Femur (tissue), 1 donor: ENCODE measurements at places on chromosomes 4 and X.

GRCh38 chrX:7202206-7202605 is 54.3 kb upstream of the PUDP start:
- DNase-seq, result no peak

GRCh38 chr4:160814726-160815125 is 1349.1 kb downstream of the FSTL5 start:
- DNase-seq, result no peak

DNA sequence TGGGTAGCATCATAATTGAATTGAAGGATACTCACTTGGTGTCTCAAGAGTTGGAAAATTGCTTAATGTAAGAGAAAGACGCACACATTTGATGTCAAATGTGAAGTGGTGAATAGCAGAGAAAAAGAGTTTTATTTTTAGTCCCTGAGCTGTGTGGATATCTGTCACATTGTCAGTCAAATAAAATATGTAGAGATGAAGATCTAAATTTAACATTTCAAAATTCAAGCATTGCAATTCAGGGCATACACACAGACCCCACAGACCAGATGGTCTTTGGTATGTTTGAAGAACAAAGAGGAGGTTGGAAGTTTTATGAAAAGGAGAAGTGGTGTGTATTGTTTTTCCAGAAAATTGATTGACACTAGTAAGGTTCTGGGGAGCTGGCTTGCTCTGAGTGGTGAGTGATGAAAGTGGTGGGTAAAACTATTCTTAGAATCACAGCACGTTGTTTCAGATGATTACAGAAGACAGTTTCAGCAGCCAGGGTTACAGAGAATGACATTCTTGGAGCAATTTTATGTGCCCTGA is 44.9 kb upstream of the BBS12 start:
- DNase-seq, result no peak

GRCh38 chr4:155510771-155511170 is 134.0 kb upstream of the MAP9 start:
- DNase-seq, result no peak

GRCh38 chrX:45745479-45745878 is 544.8 kb upstream of the DIPK2B start:
- no peak for DNase-seq

GRCh38 chrX:78333521-78333920 is 6.1 kb upstream of the CYSLTR1 start:
- no peak for DNase-seq

DNA sequence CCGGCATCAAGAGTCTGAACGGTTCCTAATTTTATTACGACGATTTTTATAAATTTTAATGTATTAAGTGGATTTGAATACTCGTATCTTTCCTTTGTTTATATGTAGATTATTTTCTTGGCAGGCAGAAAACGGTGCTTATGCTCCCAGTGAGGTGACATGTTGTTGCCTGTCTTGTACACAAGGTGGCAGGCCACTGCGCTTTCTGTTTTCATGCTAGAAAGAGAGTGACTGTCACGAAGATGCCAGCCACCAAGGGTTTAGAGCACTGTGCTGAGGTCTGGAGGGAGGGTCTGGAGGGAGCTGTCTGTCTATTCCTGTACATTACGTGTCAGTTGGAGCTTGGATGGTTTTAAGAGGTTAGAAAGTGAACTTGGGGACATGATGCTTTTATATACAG is 87.7 kb downstream of the SHROOM2 start:
- no peak for DNase-seq

- DNase-seq, result no peak
Measured at GRCh38 chr4:185464887-185465286, 6.6 kb downstream of the CCDC110 start.

GRCh38 chrX:132401935-132402334 is 86.9 kb downstream of the MBNL3 start:
- DNase-seq, result no peak

DNA sequence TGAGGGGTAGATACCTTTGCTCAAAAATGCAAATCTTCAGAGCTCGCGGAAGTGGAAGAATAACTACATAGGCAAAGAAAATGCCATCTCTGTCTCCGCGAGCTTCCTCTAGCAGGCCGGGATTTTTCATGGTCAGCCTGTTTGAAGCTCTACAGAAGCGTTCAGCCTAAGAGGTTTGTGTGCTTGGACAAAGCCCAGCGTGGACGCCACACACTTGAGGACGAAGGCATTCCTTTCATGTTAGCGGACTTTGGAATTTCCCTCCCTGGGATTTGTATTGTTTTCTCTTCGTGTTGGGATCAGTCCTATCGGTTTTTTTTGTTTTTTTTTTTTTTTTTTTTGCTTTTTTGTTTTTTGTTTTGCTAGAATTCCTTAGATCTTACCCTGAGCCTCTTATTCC is 53.7 kb downstream of the SMIM31 start:
- no peak for DNase-seq

DNA sequence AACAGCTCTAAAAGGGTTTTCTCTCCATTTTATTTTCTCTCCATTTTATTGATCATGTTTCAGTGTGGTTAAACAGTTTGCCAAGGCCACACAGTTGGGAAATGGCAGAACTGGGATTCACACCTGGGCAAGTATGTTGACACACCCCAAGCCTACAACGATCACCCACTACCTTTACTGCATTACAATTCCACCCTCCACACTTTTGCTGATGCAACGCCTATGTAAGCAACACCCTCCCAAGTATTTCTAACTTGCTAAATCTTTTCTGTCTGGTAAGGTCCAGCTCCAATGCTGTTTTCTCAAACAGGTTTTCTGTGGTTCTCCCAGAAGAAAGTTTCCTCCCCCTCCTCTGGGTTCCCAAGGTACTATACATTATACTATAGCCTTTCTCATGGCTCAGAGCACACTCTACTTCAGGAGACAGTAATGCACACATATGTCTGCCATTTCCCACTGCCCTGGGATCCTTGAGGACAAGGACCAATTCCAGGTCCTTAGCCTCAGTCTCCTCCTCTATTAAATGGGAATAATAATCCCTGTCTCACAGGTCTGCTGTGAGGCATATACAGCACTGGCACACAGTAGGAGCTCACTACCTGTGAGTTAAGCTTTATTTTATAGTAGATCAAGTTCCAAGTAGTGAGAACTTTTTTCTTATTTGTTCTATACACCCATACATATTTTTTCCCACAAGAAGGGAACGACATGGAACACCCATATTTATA is 27.9 kb downstream of the IQSEC2 start:
- DNase-seq, result no peak

DNA sequence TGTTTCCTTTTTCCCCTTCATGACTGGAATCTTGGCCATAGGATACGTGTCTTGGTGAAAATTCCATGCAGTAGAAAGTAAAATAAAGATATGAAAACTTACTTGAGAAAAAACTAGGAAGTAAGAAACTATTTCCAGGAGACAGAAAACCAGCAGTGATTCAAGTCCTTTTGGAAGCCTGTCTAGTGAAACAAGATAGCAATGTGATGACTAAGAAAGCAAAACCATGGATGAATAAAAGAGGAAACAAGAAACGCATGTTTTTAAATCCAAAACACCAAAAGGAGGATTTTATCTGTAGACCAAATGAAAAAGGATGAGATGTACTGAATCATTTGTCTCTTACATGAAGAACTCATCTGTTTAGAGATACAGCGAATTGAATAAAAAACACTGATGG is 1430.0 kb downstream of the ARAP2 start:
- DNase-seq, result no peak

DNA sequence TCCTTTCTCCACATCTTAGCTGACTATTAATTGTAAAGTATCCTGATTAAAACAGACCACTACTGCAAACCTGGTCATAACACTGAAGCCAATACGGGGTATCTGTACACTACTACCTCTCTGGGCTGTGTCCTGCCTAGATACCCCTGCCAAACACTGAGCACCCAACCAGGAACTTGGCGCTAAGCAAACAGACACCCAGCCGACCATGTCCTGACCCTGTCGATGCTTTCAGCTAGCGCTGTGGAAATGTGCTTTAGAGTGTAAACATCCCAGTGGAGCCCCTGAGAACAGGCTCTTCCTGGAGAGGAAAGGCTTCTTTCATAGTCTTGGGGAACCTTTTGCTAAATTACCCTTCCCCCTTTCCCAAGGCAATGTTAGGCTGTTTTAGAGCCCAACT is 52.9 kb downstream of the CCNG2 start:
- no peak for DNase-seq

DNA sequence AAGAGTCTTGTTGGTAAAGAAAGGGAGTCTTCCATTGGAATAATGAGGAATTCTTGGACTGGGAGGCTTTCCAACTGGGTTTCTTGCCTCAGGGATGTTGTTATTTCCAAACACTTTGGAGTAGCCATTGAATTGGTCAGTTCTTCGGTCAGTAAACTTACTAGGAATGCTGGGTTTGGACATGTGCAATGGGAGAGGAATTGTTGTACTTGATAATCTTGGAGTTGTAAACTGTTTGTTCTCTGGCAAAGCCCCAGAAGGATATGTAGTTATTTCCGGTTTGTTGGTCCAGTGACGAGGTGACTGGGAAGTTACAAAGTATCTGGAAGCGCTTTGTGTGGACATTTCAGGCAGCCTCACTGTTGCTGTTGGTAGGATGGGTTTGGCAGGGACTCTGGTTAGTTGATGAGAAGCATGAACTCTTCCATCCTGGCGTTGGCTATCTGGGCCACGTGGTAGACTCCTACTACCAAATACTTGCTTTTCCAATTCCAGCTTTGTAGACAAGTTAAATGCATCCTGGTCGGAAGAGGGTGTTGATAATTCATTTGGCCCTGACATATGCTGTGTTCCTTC is 25.9 kb downstream of the MXRA5 start:
- no peak for DNase-seq

DNA sequence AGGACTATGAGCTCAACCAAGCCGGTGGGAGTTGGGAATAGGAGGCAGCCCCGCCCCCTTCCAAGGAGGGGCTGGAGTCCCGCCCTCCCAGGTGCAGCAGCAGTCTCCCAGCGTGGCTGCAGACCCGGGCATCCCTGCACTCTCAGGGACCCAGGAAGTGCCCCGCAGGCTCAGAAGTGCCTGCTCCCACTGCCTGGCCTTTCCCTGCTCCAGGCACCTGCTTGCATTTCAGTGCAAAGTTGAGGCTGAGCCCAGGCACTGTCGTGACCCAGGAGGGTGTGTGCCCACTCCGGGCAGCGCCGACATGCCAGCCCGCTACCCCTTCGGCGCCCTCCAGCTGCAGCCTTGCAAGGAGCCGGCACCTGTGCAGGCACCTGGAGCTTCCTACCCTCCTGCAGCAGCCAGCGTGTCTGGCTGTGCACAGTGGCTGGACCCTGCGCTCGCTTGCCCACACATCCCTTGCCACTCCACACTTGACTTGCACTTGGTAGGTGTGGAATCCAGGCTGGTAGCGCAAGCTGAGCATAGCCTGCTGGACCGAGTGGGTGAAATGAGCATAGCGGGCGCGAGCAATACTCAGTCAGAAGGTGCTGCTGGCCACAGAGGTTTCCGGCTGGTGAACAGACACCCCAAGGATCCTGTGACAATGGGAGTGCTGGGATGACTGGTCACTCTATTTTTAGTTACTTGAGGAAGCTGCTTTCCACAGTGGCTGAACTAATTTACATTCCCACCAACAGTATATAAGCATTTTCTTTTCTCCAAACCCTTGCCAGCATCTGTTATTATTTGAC is 236.3 kb downstream of the PCDH10 start:
- no peak for DNase-seq

DNA sequence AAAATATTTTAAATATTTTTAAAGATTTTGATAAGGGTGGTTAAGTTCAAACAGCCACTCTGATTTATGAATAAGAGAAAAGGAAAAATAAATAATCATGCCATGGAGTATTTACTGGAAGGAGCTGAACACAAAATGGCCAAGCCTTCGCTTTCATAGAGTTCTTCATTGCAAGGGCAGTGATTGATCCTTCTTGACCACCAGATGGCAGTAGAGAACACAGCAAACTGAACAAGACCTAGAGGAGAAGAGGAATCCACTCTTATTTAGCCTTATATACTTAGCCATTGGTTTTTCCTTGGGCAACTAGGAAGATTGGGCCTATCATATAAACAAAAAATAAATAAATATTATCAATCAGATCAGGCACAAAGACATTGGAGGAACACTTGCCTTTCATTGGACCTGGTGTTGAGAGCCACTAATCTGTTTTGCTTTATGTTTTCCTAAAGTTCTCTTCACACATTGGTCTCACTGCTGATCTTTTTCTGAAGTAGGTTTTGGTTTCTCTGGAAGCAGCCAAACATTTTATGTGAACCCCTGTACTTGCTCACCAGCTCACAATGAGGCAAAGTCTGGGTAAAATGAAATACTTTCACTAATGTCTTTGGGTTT is 58.1 kb upstream of the PARM1 start:
- peak; percentile 38 for DNase-seq

DNA sequence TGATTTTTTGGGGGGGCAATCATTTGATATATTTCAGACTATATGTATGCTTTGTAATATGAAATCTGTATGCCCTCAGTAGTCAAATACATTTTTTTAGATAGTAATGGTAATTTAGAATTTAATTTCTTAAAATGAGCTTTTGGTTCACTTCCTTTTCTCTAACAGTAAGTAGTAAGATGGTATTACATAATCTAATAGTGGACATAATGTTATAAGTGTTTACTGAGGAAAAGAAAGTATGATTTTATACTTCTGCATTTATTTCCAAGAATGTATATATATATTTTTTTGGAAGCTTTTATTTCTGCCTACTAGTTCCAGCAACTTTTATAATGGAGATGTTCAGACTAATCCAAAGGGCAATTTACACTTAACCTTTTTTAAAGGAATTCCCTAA is 1450.7 kb upstream of the TENM3 start:
- DNase-seq, result no peak

DNA sequence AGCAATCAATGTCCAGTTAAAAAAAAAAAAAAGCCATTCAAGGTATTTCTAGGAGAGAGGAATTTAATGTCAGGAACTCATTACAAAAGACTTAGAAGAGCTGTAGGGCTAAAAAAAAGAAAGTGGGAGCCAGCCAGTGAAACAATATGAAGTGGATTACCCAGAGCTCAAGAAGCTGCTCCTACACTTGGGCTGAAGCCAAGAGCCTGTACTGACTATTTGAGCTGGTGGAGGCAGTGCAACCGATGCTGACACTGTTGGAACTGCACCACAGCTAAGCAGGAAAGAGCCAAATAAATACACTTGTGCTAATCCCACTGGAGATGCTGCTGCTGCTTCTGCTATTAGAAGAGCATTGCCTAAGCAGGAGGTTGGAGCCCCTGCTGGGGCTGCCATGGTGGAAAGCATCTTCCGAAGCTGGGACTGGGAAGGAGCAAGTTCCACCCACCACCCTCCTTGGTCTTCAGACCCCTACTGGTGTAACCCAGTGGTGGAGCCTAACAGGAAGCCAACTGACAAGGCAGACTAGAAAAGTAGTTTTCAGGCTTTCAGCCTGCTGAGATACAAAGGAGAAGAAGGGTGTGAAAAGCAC is 65.4 kb downstream of the CXXC4 start:
- DNase-seq, result no peak

DNA sequence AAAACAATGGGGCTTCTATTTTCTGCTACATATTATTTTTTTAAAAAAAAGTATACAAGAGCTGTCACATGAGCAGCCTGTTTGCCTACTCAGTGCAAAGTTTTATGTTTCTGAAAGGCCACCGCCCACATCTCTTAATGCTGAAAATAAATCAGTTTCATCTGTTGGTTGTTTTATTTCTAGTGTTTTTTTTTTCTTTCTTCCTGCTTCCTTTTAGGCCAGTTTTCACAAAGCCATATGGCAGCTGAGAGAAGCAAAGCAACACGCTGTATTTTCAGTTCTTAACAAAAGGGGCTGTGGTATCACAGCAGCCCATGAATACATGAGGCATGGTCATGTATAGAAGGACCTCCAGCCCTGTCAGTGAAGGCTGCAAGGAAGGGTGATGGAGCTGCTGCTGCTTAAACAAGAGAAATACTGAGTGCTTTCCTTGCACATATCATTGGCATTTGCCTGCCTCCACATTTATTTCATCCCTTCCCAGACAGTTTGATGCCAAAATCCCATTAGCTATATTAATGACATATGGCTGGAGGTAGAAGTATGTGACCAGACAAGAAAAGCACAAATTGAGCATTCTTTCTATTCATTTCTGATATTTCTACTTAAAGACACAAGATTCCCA is 172.5 kb downstream of the PCDH18 start:
- peak; percentile 28 for DNase-seq
